Activated gamma-delta T cell treated with Interleukin-2 at 50 U/mL for 16 hours (primary cell): ENCODE measurements at places on chromosomes 13 and 19.
A peak's percentile ranks its signal among the peaks of the same experiment; 100 is the strongest.

DNA sequence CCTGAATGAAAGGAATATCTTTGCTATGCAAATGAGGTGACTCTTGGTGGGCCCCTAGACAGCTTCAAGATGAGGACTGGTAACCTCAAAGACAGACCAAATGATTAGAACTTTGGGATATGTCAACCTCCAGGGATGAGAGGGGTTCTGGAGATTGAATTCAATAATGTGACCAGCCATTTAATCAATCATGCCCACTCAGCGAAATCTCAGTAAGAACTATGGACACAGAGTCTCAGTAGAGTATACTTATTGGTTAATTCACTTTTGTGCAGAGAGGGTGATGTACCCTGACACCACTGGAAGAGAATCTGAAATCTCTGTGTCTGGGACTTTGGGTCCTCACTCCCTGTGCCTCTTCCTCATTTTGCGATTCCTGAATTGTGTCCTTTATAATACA, 662.8 kb downstream of the OLFM4 start:
- DNase-seq = no peak

- no peak for DNase-seq
These were observed 9.7 kb downstream of the EXOC3L2 start for GRCh38 chr19:45235485-45235884.

DNA sequence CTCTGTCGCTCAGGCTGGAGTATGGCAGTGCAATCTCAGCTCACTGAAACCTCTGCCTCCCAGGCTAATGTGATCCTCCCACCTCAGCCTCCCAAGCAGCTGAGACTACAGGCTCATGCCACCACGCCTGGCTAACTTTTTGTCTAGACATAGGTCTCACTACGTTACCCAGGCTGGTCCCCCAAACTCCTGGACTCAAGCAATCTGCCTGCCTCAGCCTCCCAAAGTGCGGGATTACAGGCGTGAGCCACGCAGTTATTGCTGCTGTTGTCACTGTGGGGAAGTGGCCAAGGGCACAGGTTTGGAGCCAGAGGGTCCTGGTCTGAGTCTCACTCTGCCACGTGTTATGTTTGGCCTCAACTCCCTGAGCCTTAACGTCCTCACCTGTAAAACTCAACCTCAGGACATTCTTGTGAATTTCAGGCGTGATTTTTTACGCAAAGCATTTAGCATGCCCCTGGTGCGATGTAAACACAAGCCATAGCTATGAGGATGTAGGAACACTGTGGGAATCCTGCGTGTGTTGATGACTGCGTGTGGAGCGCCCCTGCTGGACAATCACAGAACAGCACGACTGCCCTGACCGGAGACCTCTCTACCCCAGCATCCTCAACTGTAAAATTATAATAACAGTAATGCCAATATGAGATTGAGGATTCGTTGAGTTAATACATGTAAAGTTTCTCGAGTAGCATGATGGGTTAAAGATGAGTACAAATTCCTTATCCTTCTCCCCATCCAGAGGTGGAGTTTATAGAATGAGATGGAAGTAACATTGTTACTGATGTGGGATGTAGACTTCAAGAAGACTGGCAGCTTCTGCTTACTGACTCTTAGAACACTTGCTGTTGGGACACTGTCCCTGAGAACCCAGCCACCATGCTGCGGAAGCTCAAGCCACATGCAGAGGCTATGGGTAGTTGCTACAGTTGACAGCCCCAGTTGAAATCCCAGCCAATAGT, 41.8 kb upstream of the PNMA8B start:
- DNase-seq = peak; percentile 68

GRCh38 chr13:18991060-18991459, 190.6 kb downstream of the TUBA3C start:
- no peak for DNase-seq

DNA sequence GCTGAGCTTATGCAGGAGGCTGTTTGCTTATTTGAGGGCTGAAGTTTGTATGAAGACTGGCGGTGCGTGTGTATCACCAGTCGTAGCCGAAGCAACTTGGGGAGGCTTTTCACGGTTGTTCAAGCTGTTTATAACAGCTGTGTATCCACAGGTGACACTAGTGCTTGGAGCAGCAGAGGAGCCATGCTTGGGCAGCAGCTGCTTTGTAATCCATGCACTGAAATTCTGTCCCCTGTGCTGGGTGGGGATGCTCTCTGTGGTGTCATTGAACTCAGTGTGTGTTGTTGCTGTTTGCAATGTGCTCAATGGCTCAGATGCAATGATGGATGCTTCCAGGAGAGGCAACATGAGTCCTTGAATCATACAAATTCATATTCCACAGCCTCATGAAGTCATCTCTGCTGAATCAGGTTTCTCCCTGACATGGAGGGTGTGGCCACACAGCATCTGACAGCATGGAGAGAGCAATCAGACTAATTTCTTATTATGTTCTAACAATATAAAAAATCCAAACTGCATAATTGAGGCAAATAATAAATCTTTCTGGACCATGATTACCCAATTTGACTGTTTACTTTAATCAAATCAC, 18.8 kb upstream of the GTF3A start:
- DNase-seq = no peak

- peak; percentile 77 for DNase-seq
These were observed 15.5 kb downstream of the MAST3 start for GRCh38 chr19:18112989-18113478.

DNA sequence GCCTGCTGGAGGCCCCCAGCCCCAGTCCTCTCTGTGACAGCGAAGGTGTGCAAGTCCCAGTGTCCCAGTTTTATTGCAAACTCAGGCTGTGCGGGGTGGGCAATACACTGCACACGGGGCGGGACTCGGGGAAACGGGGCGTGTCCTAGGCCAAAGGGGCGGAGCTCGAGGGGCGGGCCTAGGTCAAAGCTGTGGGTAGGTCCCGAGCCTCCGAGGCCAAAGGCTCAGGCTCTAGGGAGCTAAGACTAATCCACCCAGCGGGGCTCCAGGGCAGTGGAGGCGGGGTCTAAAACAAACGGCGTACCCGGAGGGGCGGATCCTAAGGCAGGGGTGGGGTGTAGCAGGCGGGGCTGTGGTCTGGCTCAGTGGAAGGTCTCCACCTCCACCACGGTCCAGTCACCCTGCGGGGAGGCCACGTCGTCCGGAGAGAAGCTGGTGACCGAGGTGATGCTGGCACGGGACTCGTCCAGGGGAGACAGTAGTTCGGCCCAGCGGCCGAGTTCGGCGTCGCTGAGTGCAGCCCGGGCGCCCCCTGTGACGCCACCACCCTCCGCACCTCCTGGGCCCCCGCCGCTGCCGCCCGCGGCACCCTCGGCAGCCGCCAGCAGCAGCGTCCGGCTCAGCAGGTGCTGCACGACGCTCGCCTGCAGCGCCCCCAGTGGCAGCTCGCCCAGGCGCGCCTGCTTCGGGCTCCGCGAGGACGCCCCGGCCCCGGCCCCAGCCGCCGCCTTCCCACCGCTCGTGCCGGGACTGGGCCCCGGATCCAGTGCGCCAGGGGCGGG, 5.3 kb downstream of the PRR36 start:
- peak; percentile 81 for DNase-seq

DNA sequence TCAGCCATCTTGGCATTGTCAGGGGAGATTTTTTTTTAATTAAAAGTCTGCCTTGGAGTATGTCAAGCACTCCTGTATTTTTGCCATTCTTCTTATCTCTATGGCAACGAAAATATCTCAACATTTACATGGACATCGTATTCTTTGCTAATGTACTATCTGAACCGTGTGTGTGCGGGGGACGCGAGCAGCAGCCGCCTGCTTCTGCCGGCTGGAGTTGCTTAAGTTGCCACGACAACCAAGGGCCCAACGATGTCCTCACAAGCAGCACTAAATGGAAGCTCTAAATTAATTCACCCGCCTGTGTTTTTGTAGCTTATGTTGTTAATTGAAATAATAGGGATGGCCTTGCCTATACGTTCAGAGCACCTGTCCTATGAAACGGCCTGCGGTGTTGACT, 309.5 kb downstream of the TEX29 start:
- no peak for DNase-seq

DNA sequence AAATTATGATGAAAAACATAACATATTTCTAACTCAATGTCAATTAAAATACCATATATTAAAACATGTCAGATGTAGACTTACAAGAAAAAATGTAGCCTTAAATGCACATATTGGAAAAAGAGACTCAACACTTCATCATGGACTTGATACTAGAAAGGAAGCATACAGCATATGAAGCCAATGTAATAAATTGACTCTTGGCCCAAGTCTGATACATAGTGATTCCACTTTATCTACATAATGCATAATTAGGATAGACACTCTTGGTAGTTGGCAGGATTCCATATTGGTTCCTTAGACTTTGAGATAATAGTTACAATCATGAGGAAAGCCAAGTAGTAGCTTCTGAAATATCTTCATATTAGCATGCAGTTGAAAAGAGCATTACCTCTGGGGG, 1067.0 kb downstream of the PCDH17 start:
- no peak for DNase-seq

DNA sequence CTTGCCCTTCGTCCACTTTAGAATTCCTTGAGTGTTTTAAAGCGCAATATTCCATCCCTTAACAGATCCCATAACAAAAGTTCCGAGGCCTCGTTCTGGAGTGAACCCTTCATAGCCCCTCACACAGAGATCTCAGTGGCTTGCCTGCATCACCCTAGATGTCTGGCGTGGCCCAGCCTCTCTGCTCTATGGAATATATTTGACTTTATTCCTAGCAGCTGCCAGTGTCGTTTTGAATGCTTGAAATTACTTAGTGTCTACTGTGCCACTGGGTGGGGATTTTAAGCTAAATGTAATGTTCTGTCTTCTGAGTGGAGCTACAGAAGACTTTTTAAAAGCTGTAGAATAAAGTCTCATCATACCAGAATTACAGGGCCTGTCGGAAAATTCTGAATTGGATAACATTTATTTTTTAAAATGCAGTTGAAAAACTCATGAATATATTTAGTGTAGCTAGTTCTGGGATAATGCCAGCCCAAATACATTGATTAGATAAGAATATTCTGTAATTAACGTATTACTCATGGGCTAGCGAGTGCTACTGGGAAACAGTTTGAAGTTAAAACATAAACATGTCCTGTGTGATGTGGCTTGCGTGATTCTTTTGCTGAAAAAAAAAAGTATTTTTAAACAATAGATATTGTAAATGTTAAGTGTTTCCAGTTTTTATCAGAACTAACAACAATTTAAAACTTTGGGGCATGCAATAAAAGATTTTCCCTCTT, 111.8 kb downstream of the ESD start:
- DNase-seq = no peak

DNA sequence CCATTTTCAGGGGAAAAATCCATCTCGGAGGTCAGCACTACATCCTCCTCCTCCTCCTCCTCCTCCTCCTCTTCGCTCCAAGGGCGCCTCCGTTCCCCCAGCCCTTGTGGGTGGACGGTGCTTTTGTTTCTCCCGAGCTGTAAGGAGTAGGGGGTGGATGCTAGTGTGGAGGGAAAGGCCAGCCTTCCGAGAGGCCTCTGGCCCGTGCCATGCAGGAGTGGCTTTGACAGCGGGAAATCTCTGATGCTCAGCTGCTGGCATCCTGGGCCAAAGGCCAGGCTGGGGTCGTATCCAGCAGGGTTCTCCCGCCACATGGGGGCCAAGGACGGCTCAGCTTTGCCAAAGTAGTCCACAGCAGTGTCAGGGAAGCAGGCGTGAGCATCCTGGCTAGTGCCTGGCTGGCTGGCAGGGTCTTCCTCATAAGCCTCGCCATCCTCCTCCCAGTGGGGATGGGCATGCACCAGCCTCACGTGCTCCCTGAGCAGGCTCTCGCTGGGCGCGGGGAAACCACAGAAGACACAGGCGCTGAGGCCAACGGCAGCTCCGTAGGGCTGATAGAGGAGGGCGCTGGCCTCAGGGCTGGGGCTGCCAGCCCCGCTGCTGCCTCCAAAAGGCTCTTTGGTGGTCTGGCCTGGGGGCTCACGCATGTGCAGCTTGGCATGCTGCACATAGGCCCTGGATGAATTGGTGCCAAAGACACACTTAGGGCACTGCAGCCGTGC, 10.5 kb downstream of the WIZ start:
- DNase-seq = no peak
